ENCODE measurements at places on chromosomes 16 and 17.

DNA sequence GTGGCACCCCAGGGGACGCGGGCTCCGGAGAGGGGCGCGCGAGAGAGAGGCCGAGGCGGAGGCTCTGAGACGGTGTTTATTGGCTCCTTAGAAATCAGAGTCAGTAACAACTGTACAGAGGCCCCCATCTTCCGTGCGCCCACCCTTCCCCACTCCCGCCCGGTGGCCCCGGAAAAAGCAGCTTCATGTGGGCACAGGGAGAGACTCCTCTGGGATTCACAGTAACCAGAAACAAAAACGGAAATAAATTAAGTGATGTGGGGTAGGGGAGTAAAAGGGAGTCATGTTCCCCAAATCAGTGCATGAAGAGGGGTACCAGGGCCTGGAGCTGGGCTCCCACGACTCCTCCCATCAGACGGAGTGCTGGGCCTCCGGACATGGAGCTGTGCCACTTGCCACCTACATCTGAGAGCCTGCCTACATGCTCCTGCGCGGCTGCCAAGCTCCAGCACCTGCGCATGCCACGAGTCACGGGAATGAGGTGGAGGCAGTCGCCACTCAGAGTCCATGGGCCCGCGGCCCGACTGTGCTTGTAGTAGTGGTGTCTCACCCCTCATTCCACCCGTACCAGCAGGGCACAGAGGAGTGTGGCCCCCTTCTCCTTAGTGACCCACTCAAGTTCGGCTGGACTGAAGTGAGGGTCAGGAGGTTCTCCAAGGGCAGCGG is 543 bp upstream of the GPS2 start:
- no peak for DNase-seq

- DNase-seq, result no peak
Measured at GRCh38 chr17:21278450-21279197, 5.9 kb upstream of the MAP2K3 start.

GRCh38 chr17:77602883-77603640 is 355.4 kb upstream of the TNRC6C start:
- no peak for DNase-seq

GRCh38 chr16:63467513-63467912 is 1431.3 kb upstream of the CDH8 start:
- DNase-seq, result no peak

DNA sequence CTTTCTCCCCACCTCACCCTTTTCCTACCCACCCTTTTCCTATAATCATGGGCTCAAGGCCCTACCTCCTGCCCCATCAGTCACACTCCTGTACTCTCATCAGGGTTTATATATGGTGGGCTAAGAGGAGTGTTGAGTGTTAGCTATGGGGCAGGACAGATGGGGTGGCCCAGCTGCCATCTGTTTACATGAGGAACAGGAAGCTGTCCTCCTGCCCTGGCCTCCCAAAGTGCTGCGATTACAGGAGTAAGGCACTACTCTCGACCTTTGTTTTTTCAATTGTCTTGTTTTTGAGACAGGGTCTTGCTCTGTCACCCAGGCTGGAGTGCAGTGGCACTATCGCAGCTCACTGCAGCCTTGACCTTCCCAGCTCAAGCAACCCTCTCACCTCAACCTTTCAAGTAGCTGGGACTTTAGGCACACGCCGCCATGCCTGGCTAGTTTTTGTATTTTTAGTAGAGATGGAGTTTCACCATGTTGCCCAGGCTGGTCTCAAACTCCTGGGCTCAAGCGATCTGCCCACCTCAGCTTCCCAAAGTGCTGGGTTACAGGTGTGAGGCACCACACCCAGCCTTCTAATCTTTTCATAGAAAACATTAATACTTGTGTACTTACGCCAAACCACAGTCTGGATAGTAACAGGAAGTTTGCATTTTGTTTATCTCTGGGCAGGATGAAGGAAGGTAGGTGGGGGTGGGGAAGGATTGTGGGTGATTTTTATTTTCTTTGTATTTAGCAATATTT is 1.6 kb downstream of the TRADD start:
- no peak for DNase-seq

DNA sequence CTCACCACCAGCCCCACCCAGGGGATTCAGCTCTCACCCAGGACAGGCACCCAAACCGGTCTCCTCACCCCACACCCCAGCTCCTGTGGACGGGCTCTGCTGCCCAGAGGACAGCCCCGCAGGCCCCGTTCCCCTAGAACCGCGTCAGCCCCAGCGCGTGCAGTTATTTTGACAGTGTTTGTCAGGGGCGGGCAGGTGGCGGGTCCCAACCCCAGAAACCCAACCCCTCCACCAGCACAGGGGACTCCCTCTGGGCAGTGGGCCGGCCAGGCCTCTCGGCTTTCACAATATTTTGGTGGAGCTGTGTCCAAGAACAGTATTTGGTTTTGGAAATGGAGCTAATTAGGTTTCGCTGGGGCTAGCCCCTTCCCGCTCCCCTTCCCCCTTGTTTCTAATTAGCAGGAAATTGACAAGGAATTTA is 44.8 kb downstream of the BAHCC1 start:
- DNase-seq, result no peak

DNA sequence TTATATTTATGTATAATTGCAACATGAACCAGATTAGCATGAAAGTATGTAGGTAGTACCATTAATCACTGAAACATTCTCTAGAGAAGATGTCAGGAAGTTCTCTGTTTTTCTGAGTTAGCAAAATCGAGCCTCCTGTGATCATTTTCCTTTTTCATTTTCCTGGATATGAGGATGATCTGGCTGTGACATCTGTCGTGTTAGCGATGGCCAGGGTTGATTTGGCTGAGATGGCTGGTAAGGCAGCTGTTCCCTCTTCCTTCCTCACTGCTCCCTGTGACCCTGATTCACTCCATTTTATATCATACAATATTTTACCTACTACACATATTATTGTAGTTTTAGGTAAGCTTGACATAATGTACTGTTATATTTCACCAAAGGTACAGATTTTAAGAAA is 10.3 kb downstream of the CNTNAP4 start:
- no peak for DNase-seq

GRCh38 chr17:73211745-73212144 is 18.9 kb downstream of the COG1 start:
- peak; percentile 68 for DNase-seq

DNA sequence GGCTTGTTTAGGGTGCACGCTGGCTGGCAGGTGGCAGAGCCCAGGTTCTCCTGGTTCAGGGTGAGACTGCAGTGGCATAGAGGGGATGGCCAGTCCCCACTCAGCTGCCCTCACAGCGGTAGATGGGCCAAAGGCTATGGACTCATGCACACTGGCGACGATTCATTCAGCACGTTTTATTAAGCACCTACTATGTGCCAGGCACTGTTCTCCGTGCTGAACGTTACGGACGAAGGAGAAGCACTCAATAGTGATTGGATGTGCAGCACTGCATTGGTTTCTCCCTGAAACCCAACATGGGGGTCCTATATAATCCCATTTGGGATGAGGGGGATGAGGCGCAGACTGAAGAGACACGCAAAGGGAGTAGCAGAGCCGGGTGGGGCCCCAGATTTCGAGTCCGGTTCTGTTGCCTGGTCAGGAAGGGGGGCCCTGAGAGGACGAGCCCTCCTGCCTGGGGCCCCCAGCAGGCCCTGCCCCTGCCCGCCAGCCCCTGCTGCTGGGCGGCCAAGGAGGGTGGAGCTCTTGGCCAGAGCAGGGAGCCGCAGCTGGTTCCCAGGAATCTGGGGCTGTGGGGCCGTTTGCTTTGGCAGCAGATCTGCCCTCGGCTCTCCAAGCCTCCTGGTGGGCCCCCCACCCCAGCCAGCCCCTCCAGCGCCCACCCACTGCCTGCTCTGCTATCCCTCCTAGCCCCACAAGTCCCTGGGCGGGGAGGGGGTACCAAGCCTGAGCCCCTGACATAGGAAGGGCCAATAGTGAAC is 8.8 kb downstream of the GLIS2 start:
- no peak for DNase-seq

DNA sequence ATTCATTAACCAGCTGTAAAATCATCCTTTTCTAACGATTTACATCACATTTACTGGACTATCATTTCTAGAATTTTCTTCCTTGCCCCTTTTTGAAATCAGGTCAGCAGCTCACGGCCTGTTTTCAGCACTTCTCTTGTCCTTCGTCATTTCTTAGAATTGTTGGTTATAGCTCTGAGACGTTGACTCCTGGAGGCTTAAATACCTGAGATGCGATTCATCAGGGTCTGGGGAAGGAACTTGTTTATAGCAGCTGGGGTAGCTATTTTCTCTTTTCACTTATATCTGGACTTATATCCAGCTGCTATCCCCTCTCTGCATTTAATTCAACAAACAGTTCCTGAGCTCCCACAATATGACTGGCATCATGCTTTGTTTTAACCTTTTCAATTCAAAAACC is 338.7 kb upstream of the TNRC6C start:
- no peak for DNase-seq

GRCh38 chr16:72909196-72909595 is 138.7 kb downstream of the ZFHX3 start:
- no peak for DNase-seq

DNA sequence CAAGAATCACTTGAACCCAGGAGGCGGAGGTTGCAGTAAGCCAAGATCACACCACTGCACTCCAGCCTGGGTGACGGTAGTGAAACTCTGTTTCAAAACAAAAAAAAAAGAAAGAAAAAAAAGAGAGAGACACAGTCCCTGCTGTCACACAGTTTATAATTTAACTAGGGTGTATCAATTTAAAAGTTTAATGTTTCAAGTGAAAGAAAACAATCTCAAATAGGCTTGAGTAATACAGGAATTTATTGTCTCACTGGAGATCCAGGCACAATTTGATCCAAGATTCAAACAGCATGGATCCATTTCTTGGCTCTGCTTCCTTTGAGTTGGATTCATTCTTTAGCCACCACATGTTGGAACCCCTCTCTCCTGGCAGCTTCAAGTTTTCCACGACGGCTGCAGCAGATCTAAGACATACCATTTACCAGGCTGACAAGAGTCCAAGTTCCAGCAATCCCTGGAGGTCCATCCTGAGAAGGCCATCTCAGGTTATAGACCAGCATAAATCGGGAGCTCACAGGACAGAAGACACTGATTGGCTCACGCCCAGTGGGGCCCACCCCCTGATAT is 97.5 kb downstream of the YPEL2 start:
- DNase-seq, result no peak

- DNase-seq, result no peak
Measured at GRCh38 chr17:43787728-43788127, 7.5 kb downstream of the CFAP97D1 start.

DNA sequence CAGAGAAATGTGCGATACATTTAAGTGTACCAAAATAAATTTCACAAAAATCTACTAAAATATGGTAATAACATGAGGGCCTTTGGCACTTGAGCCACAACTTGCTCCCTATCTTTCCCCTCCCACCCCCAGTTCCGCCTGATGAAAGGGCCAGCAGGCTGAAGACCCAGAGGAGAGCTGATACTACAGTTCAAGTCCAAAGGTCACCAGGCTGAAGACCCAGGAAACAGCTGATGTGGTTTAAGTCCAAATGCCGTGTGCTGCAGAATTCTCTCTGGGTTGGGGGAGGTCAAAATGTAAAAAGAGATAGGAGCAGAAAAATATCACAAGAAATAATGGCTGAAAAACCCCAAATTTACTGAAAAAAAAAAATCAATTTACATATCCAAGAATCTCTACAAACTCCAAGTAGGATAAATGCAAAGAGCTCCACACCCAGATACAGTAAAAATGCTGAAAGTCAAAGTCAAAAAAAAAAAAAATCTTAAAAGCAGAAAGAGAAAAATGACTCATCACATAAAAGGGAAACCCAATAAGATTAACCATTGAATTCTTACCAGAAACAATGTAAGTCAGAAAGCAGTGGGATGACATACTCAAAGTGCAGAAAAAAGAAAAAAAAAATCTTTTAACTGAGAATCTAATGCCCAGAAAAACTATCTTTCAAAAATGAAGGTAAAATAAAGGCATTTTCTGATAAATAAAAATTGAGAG is 452.1 kb upstream of the ASIC2 start:
- DNase-seq, result no peak

DNA sequence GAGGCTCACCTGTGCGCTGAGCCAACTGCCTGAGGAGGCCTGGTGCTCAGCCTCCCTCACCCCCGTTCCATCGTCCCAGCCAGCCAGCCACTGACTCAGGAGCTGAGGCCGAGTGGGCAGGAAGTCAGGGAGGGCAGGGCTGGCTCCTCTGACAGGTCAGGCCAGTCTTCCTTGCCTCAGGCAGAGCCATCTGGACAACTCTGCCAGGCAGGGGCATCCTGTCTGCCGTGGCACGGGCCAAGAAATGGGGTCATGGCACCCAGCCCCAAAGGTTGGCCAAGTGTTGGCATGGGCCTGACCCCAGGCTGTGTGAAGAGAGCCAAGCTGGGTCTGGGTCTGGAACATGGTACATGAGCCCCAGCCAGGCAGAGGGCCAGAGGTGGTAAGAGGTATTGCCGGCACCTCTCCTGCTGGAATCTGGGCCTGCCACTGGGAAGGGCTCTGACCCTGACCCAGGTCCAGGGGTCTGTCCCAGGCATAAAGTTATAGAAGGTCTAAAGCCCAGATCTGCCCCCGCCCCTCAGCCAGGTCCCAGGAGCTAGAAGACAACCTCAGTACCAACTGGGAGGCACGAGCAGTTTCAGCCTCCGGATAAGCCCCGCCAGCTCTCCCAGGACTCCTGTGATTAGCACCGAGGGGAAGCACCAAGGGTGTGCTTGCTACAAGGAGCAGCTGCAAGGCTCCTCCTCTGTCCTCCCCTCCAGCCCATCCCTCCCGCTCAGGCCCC is 2.5 kb upstream of the VASN start:
- DNase-seq, result no peak

DNA sequence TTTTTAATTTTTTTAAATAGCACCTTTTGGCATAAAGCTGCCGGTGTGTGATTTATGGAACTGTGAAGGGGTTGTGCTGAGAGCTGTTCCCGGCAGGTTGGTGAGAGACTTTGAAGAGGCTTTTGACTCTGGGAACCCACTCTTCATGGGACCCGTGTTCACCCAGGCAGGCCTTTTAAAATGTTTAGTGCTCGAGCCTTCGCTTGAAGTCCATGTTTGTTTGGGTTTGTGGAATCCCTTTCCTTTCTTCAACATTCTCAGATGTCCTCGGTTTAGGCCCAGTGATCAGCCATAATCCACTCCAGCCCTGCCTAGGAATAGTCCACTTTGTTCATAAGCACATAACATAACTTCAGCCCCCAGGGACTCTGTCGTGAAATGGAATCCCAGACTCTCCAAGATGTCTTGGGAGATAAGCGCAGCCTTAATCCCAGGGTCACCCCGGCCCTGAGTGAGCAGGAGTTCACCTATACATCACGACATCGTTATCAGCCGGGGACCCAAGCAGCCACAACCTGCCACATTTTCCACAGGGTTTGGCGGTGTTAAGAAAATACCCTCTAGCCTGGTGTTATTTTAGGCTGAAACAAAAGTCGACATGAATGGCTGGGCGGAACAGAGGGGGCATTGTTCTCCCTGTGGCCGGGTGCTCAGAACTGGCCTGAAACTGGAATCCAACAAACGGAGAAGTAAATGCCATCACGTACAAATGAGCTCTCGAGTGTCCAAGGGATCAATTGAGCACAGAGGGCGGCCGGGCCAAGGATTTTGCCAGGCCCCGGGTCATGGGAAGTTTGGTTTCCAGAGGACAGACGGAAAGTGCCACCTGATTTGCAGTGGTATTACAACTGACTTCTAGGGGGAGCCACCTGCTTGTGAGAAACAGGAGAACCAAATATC is 145.7 kb upstream of the IRX3 start:
- DNase-seq, result no peak

GRCh38 chr16:11557801-11558200 is 28.9 kb downstream of the LITAF start:
- no peak for DNase-seq

- DNase-seq, result no peak
Measured at GRCh38 chr16:51540259-51540658, 389.2 kb upstream of the SALL1 start.

GRCh38 chr17:73835605-73836004 is 191.4 kb upstream of the SDK2 start:
- DNase-seq, result no peak
